Hepatocyte (in vitro differentiated cells): ENCODE measurements at places on chromosomes 3 and 15. TPM values are rescaled to one million over a fixed set of nuclear protein-coding genes. Genes with fewer than 3 reads are reported as not detected.

CKMT1B gene
- 4.1 and 7.8 TPM in 2 replicates for polyA plus RNA-seq

CAMK2N2 gene
- 0.11 and 0.30 TPM in 2 replicates for polyA plus RNA-seq

MYRIP gene
- polyA plus RNA-seq = not detected in 2 replicates

CRABP1 gene
- polyA plus RNA-seq = 153 and 179 TPM in 2 replicates

VGLL3 gene
- 4.1 and 6.9 TPM in 2 replicates for polyA plus RNA-seq

GATM gene
- polyA plus RNA-seq = 64.3 and 87.6 TPM in 2 replicates

MFGE8 gene
- polyA plus RNA-seq = 569 and 611 TPM in 2 replicates

- no peak for DNase-seq
Measured at GRCh38 chr3:140311428-140311827, 366.4 kb upstream of the TRIM42 start.

DNA sequence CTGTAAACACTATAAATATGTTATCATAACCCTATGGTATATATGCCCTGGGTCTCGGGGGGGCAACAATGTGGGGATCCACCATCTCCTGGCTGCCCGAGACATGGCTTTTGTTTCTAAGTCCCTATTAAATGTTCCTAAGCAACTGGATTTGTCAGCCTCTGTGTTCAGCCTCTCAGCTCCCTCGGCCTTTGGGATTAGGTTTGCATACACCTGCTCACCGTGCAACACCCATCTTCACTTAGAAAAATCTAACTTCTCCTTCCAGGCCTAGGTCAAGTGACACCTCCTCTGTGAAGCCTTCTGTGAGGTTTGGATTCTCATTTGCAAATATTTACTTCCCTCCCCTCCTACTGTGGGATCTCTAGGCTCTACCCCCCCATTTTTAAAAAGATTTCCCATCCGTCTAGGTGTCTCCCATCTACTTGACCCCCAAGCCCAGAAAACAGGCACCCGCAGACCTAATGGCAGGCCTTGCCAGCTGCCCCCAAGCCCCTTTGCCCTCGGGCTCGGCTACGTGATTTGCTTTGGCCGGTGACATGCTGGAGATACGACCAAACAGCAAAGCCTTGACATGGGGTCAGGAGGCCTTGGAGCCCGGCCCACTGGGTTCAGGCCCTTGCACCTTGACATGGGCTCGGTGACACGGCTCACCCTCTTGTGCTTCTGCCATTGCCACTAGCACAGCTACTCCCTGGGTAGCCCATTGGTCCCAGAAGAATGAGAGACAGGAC, 66.0 kb upstream of the BLM start:
- no peak for DNase-seq

- peak; percentile 73 for DNase-seq
Measured at GRCh38 chr15:66617137-66618090, 51.6 kb upstream of the LCTL start.

DNA sequence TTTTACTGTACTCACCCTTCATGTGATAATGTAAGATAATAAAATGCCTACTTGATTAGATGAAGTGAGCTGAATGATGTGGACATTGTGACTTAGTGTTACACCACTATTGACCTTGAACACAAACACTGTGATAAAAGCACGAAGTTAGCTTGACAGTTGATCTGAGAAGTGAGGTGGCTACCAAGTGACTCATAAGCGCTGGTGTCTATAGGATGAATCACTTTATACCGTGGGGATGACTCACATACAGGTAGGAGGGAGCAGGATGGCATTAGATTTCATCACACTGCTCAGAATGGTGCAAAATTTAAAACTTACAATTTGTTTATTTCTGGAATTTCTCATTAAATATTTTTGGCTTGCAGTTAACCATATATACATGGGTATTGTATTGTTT, 174.7 kb upstream of the CNTN3 start:
- peak; percentile 53 for DNase-seq

- DNase-seq = no peak
Measured at GRCh38 chr3:122687298-122687697, 6.7 kb downstream of the PARP14 start.

- no peak for DNase-seq
Measured at GRCh38 chr15:76994971-76995945, at the start of gene PSTPIP1. TSS of gene PSTPIP1 (plus strand) at chr15:76995126. CDS start at chr15:76995574, 448 bp downstream.

GRCh38 chr15:27843146-27843545, 256.0 kb downstream of the OCA2 start:
- no peak for DNase-seq

DNA sequence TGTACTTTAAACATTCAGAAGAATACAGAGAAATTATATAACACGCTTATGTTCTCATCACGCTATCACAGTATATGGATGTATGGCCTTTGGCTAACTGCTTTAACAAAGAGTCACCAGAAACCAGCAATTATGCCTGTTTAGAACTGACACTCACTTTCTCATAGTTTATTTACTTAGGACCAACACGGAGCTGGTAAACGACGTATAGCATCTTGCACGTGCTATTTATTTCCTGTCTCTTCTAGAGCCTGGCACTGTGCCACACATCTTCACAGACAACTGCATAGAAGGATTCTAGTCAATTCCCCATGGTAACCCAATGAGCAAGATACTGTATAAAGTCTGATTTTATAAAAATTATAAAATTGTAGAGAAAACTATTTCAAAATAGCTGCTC, 43.6 kb downstream of the TBC1D2B start:
- no peak for DNase-seq

- no peak for DNase-seq
Measured at GRCh38 chr15:80891006-80891405, 98.6 kb downstream of the MESD start.

DNA sequence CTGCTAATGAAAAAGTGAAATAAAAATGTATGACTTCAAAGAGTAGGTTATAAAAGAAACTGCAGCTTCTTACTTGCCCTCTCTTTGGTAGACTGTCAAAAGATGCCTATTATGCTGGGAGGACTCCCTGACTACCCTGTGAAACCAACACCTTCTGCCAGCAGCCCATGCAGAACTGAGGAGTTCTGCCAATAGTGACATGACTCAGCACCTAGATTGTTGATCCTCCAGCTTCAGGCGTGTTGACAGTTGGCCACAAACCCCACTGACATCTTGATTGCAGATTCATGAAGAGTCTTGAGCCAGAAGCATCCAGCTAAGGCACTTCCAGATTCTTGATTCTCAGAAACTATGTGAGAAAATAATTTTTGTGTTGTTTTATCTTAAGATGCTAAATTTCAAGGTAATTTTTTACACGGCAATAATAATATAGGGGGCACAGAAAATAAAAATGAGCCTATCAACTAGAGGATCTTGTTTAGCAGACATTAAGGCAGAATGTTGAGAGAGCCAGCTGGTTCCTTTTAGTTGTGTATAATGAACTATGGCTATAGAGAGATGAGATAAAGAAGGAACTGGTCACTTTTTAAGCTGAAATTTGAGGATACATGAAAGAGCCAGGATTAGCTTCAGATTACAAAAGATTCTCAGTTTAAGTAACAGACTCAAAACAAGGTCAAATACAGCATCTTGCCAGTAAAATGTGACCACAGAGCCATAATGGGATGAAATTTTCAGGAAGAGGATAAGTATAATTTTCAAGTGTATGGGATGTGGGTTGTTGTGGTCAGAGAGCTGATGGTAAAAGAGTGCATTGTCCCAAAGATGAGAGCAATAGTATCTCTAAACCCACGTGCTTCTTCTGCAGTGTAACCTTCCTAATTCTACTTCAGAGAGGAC, 588.7 kb upstream of the CBLB start:
- DNase-seq = no peak

DNA sequence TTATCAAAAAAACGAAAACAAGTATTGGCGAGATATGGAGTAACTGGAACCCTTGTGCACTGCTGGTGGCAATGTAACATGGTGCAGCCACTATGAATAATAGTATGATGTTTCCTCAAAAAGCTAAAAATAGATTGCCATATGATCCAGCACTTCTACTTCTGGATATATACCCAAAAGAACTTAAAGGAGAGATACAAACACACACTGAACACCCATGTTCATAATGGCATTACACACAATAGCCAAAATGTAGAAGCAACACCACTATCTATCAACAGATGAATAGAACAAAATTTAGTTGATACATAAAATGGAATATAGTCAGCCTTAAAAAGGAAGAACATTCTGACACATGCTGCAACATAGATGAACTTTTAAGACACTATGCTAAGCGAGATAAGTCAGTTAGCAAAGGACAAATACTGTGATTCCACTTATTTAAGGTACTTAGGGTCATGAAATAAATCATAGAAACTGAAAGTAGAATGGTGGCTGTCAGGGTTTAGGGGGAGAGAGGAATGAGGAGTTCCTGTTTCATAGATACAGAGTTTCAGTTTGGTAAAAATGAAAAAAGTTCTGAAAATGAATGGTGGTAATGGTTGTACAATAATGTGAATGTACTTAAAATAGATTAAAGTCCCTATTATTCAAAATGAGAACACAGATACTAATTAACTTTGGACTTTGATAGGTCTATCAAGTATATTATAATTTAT, 59.4 kb upstream of the IMPG2 start:
- no peak for DNase-seq

- no peak for DNase-seq
Measured at GRCh38 chr3:113783463-113783862, 36.6 kb downstream of the ATP6V1A start.

GRCh38 chr3:160556141-160556540, 9.2 kb downstream of the KPNA4 start:
- DNase-seq = no peak

GRCh38 chr3:107065094-107065861, 312.0 kb upstream of the CCDC54 start:
- peak; percentile 8 for DNase-seq

DNA sequence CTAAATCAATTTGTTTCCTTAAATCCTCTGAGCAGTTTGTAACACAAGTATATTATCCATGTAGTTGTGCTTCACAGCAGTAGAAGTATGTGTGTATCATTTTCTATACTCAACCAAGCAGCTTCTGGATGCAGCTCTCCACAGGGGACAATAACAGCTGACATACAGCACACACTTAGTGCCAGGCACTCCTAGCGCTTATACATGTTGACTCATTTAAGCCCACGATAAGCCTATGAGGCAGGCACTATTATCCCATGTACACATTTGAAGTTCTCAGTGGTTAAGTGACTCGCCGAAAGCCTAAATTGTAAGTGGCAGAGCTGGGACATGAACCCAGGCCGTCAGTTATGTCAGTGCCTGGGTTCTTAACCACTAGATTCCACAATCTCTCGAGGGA, 20.3 kb upstream of the LPP start:
- no peak for DNase-seq

DNA sequence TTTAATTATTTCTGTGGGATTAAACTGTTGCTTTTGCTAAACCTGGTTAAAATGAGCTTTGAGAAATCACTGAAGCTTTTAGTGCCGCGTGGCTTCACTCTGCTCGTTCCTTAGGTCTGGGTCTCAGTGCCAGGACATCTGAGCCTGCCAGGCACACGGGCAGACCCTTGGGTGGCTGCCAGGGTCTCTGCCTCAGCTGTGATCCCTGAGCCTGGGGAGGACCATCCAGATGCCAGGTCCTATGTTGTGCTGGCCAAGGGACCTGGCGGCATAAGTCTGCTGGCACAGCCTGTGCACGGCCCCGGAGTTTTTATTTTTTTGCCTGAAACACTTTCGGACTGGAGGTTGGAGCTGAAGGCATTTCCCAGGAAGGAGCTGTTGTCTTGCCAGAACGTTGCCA, 328.1 kb downstream of the LRTM1 start:
- peak; percentile 5 for DNase-seq

GRCh38 chr15:58069008-58069407, 3.5 kb upstream of the ALDH1A2 start:
- DNase-seq = no peak
